ENCODE measurements at places on chromosomes 13 and 19.

GRCh38 chr13:66759919-66760318 lies 470.2 kb downstream of the PCDH9 start:
- DNase-seq, result no peak

DNA sequence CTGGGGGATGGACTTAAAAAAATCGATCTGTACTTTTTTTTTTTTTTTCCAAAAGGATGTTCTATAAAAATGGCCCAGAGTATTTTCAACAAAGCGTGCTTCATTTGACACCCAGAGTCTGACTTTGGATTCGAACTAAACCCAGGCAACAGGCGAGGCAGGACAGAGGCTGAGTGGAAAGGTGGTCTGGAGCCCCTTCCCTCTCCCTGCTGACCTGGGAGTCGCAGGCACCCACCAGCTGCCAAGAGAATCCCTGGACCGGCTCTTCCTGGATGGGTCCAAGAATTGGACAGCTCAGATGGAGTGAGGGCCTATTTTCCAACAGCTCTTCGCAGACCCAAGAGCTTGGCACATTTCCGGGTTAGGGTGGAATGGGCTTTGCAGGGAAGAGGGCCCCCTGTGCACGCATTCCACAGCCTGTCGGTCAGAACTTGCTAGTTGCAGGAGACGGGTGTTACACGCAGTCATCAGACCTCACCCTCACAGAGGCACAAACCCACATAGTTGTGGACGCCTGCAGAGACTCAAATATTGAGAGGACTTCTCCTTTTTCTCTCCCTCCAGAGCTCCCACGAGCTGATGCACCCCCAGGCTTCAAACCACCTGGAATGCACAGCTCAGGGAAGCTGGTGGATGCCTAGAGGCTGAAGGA lies 15.2 kb downstream of the KCTD15 start:
- no peak for DNase-seq

DNA sequence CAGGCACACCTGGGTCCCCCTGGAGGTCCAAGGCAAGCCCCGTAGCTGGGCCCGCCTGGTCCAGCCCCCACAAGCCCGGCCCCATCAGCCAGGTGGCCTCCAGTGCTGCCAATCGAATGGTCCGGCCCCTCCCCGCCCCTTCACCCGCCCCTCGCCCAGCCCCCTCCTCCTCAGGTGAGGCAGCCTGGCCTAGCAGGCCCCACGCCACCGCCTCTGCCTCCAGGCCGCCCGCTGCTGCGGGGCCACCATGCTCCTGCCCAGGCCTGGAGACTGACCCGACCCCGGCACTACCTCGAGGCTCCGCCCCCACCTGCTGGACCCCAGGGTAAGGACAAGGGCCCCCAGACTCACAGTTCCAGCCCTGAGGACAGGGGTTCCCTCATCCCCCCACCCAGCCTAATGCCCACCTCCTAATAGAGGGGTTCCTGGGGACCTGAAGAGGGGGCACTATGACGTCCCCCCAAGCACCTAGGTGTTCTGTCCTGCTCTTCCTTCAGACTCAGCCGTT lies at the start of gene HPN:
TSS of gene HPN (plus strand) at position 174 of the 508 bp plus-strand sequence. CDS start 786 bp downstream, outside the sequence.
- DNase-seq, result peak; percentile 68

- DNase-seq, result no peak
These were observed 1.1 kb downstream of the PPP1R12C start for GRCh38 chr19:55116232-55116858.

DNA sequence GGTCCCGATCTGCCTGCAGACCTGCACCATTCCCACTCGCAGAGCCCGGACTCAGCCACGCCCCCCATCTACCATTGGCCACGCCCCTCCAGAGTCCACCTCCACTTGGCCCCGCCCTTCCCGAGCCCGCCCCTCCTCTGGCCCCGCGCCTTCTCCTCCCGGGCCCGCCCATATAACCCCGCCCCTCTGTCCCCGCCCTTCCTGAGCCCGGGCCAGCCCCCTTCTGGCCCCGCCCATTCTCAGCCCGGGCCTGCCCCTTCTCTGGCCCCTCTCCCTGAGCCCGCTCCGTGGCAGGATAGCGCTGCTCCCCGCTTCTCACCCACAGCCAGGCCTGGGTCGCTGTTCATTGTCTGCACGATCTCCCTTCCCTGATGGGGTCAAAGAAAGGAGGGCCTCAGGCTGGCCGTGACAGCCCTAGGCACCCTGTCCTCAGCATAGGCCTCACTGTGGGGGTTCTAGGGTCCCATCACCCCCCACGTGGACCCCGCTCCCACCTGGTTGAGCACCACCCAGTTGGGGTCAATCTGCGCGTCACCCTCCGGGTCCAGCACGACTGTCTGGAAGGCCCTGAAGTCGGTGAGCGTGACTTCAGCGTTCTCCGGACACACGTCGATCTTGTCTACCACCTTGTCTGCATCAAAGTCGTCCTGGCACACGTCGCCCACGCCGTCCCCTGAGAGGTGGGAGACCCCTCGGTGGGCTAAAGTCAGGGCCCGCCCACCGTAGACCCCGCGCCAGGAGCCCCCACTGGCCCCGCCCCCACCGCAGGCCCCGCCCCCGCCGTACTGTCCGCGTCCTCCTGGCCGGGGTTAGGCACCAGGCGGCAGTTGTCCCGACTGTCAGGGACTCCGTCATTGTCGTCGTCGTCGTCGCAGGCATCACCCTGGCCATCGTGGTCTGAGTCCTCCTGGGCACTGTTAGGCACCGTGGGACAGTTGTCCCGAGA lies 5.7 kb downstream of the COMP start:
- DNase-seq, result peak; percentile 67

- DNase-seq, result peak; percentile 36
These were observed 16.5 kb downstream of the SIGLEC7 start for GRCh38 chr19:51158474-51159129.

- no peak for DNase-seq
These were observed 1.3 kb upstream of the TEKTIP1 start for GRCh38 chr19:3537438-3538240.

GRCh38 chr13:49436890-49437289 lies 7.0 kb downstream of the CAB39L start:
- no peak for DNase-seq

- no peak for DNase-seq
These were observed 1.3 kb downstream of the HCST start for GRCh38 chr19:35903550-35904179.
